ENCODE measurements at places on chromosomes 7 and 10.

DNA sequence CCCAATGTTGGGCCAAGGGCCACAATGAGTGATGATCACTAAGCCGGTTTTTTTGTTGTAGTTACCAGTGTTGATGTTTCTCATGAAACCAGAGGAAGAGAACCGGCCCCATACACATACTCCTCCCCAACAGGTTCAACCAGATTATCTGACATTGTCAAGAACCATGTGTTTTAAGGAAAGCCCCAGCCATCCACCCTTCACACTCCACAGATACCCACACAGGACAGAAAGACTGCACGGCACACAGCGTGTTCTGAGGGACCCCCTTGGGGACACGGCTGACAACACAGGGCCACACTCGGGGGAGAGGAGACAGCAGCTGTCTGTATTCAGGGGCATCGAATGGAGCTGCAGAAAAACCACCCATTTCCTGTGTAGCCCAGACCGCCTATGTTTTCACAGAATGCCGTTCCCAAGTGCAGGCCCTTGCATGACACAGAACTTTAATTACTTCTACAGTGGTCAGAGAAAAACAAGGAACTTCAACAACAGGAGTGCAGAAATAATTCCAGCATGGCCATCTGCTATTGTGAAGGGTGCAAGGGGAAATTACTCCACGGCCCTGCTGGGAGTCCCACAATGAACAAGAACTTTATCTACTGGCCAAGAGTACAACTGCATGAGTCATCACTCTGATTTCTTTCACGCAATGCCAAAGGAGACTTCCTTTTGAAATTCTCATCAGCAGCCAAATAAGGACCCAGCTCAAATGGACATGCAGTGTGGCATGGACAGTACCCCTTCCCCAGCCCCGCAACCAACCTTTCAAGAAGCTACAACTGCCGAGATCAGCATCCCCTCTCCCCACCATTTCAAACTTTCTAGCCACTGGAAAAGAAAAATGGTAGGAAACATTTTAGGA is 2.3 kb downstream of the KLF6 start:
- DNase-seq = no peak

DNA sequence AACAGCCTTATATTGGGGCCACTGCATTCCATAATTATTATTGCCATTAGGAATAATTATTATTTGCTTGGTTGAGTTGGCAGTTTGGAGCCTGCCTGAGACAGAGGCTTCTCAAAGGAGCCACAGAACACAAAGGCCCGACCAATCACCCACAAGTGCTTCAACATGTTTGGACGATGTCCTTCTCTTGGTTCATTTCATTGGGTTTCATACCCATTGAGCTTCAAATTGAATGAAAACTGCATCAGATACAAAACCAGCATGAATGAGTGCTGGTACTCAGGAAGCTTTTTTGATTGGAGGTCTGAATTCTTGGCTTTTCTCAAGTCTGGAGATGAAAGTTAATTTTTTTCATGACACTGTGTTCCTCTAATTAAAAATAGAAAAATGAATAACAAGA is 168.3 kb downstream of the CREB5 start:
- DNase-seq = no peak

- no peak for DNase-seq
Observed at GRCh38 chr7:22406715-22407114, 49.8 kb upstream of the RAPGEF5 start.

DNA sequence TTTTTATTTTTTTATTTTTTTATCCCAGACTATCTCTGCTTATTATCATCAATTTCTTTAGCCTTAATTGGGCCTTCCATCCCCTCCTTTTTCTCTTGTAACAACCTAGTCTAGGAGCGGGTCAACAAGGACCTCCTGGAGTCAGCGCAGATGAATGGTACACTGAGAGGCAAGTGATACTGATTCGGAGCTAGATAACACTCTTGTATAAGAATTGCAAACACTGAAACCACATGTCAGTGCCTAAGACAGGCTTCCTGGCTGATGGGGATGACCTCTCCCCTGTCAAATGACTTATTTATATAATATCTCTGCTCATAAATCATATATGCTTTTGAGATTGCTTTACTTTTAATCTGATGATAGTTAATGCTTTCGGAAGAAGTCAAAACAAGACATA is 22.7 kb downstream of the BPGM start:
- no peak for DNase-seq

DNA sequence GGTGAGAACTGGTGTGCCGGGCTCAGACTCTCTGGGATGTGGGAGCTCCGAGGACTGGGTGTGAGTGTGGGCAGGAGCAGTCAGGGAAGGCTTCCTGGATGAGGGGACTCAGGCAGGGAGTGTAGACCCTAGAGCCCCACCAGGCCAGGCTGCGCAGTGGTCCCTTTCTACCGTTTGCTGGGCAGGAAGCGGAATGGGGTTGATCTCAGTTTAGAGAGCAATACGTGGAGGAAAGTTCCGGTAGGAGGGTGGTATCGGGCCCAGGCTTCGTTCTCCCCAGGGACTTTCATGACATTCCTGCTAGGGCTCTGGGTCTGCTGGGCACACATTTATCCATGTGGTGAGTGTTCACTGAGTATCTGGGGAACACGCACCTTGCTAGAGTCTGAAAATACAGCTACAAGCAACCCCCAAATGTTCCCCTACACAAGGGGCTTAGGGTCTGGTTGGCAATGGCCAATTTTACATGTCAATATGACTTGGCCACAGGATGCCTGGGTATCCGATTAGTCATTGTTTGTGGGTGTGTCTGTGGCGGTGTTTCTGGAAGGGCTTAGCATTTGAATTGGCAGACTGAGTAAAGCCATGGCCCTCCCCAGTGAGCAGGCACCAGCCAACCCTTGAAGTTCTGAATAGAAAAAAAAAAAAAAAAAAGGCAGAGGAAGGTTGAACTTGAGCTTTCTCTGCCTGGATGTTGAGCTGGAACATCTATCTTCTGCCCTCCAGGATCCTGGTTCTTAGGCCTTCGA is 20.8 kb downstream of the GHRHR start:
- DNase-seq = no peak

- no peak for DNase-seq
Observed at GRCh38 chr7:105454921-105455320, 66.2 kb upstream of the SRPK2 start.

DNA sequence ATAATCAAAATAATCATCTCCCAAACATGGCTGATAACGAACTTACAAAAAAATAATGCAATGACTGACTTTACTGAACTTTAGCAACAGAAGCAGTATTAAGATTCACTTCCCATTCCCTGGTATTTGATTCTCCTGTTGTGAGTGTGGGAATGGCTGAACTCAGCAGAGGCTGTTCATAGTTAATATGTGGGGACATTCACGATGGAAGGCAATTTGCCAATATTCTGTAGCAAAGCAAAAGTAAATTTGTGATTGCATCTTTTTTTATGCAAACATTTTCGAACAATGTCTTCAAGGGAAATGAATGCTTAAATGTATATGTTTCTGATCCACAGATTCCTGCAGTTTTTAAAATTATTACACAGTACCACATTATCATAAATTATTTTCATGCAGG is 431.7 kb upstream of the KLF6 start:
- DNase-seq = no peak

DNA sequence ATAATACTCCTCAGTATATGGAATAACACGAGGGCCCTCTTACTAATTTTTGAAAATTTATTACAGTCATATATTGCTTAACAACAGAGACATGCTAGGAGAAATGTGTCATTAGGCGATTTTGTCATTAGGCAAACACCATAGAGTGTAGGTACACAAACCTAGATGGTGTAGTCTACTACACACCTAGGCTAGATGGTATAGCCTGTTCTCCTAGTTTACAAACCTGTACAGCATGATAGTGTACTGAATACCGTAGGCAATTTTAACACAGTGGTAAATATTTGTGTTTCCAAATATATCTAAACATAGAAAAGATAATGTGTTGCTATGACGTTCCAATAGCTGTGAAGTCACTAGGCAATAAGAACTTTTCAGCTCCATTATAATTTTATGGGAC is 12.8 kb downstream of the OR2F1 start:
- DNase-seq = no peak

DNA sequence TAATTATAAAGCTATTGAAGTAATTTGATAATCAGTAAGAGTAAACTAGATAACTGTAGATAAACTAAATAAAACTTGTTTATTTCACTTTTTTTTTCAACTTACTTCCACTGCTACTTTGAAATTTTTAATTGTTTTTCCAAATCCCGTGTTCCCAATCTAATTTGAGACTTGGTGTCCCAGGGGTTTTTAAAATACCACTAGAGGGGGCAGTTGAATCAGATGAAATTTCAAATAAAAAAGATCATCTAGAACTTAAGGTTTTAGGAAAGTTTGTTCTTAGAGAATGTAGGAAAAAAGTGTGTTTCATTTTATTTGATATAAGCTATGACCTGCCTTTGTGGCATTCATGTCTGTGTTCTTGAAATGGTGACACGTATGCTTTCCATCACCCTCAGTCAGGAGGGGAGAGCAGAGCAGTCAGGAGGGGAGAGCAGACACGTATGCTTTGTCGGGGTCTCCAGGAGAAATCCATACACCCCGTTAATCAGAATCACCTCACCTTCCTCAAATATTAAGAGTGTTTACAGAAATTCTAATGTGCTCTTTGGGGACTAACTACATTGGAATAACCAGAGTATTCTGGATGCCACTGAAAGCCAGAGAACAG is 49.9 kb downstream of the C10orf67 start:
- DNase-seq = no peak

DNA sequence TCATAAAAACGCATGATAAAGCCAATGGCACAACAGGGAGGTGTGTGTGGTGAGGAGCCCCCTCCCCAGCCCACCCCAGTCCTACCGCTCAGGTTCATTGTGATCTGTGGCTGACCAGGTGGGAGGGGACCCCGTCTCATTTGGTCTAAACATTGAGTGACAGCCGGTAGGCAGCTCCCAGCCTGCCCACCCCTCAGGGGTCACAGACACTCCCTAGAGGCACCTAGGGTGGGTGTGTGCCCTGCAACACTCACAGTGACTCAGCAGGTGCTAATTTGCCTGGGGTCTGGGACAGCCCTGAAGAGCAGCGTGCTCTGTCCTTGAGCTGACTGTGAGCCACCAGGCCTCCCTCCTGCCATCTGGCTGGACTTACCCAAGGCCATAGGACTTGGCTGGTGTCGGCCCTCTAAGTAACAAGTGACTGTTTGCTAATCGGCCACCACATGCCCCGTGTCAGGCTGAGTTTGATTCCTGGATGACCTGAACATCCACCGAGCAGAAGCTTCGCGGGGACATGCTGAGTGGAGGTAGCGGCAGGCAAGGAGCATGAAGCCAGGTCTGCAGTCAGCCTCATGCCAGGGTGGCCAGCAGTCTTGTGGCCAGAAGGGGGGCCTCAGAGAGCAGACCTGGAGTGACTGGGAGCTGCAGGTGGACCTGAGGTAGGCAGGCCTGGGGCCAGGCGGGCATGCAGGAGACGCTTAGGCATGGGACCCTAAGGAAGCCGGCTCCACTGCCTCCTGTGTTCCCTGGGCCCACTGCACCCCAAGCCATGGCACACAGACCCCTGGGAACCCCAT is 282.3 kb upstream of the SHH start:
- no peak for DNase-seq

- DNase-seq = no peak
Observed at GRCh38 chr10:99403674-99404073, 26.8 kb downstream of the GOT1 start.

DNA sequence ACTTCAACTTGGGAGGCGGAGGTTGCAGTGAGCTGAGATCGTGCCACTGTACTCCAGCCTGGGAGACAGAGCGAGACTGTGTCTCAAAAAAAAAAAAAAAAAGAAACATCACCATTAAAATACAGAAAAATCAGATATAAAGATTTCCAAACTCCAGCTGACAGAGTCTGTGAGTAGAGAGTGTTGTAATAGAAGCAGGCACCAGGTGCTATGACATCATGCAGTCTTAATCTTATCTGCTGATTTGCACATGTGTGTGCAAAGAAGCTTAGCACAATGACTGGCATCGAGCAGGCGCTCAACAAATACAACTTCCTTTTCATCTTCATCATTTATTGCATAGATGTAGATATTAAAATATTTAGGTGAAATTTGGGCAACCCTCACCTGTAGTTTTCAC is 92.2 kb downstream of the PRKCQ start:
- no peak for DNase-seq

- DNase-seq = no peak
Observed at GRCh38 chr7:4256286-4256685, 425.8 kb upstream of the FOXK1 start.

DNA sequence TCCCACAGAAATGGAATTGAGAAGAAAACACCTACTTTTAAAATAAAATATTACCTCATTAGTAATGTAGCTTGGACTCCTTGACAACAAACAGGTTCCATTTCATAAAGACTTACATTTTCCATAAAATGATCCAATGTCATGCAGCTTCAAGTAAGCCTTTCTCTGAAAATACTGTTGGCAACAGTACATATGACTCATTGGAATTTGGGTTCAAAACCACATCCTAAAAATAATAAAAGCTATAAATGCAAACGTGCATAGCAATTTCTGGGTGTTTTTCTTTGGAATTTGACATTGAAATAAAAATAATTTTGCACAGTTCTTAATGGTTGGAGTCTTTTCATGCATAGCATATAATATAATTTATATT is 47.9 kb downstream of the FHIP2A start:
- DNase-seq = no peak

Measured in stimulated activated CD4-positive, alpha-beta T cell treated with anti-CD3 and anti-CD28 coated beads, Interleukin-1b, Interleukin-23, amount 100 ng/mL, for 1 hour (primary cell).